Cerebellum (tissue), 4 donors: ENCODE measurements at places on chromosomes 16 and 17.

- no peak for DNase-seq
These were observed 21.5 kb upstream of the CSNK2A2 start for GRCh38 chr16:58219432-58219831.

- DNase-seq = no peak
These were observed 64.7 kb downstream of the ZFHX3 start for GRCh38 chr16:72983241-72983640.

DNA sequence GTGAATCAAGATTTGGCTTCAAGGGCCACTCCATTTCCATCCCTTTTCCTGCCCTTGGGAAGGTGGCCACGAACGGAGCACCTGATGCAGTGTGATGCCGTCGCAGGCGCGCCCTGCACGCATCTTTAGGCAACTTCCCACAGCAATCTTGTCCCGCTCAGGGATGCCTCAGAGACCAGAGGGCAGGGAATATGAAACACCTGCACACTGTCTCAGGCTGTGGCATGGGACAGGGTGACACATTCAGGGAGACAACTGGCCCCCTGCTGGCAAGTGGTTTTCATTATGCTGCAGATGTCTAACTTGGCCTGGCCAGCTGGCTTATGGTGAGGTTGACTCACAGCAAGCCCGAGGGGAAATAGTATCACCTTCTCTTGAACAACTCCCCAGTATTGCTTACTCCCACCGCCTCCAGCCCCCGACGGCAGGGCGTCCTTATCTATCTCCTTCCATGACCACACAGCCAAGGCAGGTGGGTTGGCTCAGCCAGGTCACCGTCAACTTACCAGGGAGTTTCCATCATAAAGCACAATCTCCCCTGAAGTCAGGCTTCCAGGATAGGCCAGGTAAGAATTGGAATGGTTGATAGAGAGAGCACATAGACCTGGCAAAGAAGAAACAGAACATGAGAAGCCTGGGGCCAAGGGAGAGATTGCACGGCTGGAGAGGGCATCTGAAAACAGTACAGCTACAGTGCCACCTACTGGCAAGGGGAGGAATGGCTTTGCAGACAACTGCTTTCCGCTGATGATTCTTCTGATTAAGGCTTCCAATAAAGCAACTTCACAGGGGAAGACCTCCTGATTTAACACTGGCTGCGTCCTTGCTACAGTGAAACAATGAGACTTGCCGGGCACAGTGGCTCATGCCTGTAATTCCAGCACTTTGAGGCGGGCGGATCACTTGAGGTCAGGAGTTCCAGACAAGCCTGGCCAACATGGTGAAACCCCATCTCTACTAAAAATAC, 21.1 kb downstream of the WIPI1 start:
- peak; percentile 60 for DNase-seq

- DNase-seq = no peak
These were observed 526 bp downstream of the TSNAXIP1 start for GRCh38 chr16:67807148-67807682.

DNA sequence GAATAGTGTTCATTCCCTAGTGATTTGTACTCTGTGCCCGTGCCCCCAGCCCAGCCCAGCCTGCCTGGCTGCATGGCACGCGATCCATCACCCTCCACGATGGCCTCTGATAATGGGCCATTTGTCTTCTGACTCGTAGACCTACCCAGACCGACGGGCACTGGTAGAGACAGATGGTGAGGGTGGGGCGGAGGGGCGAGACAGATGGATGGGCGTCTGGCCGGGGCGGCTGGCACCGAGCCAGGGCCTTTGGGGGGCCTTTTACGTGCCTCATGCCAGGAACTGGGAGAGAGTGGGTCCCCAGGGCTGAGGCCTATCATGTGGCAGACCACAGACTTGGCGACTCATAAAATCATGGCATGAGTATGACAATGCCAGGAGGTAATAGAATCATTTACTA, 25.4 kb downstream of the CRHR1 start:
- DNase-seq = no peak

DNA sequence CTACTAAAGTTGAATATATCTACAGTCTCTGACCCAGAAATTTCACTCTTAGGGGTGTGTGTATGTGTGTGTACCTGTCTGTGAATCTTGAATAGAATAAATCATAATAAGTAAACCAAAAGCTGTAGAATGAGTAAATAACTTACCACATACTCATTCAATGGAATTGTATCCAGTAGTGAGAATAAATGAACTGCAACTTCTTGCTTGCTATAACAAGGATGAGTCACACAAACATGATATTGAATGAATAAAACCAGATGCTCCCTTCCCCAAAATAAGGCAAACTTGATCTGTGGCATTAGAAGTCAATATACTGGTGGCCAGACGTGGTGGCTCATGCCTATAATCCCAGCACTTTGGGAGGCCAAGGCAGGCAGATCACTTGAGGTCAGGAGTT, 259.8 kb upstream of the MON1B start:
- DNase-seq = no peak

DNA sequence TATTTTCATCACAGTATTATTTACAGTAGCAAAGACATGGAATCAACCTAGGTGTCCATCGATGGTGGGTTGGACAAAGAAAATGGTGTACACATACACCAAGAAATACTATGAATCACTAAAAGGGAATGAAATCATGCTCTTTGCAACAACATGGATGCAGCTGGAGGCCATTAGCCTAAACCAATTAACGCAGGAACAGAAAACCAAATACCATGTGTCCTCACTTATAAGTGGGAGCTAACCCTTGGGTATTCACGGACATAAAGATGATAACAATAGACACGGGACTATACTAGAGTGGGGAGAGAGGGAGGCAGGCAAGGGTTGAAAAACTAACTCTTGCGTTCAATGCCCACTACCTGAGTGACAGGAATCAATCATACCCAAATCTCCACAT, 41.0 kb downstream of the MRPS23 start:
- DNase-seq = no peak

DNA sequence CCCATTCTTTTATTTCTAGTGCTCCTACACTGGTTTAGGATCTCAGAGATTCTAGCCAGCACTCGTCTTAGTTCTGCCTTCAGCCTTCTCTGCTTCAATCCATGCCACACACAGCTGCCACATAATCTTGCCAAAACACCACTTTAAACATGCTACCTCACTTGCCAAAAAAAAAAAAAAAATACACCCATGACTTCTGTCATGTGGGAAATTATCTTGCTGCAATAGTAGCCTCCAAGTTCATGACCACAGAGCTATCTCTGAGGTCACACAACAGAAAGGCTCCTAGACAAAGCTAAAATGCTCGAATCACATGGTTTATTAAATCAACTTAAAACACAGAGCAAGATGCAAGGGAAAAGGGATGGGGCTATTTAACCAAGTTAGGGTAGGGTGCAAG, 18.1 kb downstream of the FZD2 start:
- no peak for DNase-seq

GRCh38 chr17:13337151-13337550, 264.6 kb downstream of the HS3ST3A1 start:
- no peak for DNase-seq

- no peak for DNase-seq
These were observed 15.9 kb upstream of the PECAM1 start for GRCh38 chr17:64406321-64407200.

- DNase-seq = no peak
These were observed 446.3 kb upstream of the MAF start for GRCh38 chr16:80046848-80047247.

- peak; percentile 98 for DNase-seq
These were observed 15.8 kb upstream of the EEF2K start for GRCh38 chr16:22190081-22190775.

GRCh38 chr16:86403541-86404163, 106.7 kb upstream of the FOXF1 start:
- DNase-seq = no peak

DNA sequence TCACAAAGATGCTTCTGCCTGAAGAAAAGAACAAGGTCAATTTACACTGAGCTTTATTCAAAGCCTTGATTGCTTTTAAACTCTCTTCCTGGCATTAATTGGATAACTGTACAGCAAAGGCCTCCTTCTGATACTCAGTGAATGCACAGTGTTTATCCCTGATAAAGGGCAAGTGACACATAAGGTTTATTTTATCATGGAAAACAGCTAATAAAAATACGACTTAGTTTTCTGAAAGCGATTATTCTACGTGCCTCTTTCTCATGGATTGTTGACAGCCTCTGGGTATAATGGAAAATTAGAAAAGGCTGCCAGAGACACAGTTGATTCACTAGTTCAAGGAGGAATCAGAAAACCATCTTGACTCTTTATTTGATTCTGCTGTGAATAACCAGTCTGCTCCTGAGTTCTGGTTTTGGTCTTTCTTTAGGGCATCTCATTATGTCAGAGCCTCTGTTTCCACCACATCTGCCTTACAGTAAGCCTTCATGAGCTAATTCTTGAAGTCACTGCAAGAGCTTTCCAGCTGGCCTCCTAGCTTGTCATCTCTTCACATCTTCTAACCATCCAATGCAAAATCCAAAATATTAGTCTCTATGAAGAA, 212.9 kb downstream of the CNTNAP4 start:
- no peak for DNase-seq

DNA sequence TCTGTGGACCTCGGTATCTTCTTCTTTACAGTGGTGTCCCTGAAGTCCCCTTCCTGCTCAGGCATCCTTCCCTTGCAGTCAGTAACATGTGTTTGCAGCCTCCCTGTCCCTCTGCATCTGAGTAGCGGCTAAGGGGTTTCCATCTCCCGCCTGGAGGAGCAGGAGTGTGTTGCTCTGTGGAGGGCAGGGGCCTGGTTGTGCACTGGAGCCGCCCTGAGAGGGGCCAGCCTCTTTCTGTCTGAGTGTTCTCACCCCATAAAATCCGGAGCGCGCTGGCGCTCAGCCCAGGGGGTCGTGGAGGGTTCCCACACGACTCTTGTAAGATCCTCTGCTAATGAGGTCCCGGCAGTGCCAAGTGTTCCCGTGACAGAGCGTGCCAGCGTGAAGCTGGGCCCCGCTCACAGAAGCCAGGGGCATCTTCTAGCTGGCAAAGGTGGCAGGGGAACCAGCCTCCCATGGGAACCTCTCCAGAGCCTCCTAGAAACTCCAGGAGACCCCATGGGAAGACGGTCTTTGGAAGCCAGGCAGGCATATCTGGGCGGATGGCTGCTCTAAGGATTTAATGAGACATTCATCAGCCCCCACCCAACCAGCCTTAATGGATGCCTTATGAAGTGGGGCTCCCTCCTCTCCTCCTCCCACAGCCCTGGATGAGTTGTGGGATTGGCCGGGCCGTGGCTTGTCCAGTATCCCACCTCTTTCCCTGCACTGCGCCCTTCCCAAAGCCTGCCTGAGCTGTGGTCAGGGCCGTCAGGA, 91.4 kb upstream of the GSE1 start:
- DNase-seq = no peak

- peak; percentile 78 for DNase-seq
These were observed 3.7 kb downstream of the TMEM98 start for GRCh38 chr17:32931686-32932085.

DNA sequence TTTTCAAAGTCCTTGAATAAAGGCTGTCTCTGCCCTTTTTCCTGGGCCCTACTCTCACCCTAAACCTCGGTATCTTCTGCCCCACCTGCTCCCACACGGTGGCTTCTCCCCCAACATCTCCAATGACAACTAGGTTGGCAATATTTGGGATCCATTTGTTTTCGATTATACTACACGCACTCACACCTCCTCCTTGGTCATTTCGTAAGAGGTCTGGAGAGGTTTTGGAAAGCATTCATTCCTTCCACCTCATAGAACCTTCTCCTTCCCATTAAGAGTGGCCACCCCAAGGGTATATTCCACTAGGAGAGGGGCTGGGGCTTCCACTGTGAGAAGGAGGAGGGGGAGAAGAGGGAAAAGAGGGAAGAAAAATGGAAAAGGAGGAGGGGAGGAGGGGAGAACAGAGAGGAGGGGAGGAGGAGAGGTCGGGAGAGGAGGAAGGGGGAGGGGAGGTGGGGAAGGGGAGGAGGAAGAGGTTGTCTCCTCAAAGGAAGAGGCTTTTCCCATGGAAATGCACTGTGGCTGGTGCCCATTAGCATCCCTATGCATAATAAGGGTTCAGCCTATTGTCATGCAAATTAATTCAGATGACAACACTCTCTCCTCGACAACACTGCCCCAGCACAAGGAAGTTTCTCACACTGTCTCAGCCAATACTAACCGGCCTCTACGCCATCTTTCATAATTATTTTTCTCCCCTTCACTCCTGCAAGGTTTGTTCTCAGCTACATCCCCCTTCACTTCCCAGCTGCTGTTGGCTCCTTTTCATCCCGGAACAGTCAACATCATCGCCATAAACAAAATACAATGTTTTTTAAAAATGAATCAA, 30.0 kb downstream of the SOX9 start:
- DNase-seq = peak; percentile 28

DNA sequence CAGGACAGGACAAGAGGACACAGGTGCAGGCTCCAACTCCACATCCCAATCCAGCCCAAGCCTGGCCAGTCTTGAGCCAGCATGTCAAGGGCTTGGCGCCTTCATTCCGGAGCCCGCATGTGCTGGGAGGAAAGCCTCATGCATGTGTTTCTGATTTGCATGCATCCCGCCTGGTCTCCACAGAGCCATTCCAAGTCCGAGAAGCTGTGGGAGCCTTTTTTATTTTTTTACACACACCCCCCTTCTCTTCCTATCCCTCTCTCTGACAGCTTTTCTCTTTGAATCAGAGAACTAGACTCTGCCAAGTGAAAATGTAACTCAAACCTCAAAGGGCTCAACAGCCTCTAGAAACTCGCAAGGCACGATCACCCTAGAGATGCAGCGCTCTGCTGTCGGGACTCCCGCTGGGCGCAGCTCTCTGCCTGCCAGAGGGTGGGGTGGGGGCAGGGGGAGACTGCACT, 45.1 kb downstream of the NOG start:
- DNase-seq = peak; percentile 5

GRCh38 chr17:633641-634101, 81.0 kb downstream of the VPS53 start:
- DNase-seq = no peak

DNA sequence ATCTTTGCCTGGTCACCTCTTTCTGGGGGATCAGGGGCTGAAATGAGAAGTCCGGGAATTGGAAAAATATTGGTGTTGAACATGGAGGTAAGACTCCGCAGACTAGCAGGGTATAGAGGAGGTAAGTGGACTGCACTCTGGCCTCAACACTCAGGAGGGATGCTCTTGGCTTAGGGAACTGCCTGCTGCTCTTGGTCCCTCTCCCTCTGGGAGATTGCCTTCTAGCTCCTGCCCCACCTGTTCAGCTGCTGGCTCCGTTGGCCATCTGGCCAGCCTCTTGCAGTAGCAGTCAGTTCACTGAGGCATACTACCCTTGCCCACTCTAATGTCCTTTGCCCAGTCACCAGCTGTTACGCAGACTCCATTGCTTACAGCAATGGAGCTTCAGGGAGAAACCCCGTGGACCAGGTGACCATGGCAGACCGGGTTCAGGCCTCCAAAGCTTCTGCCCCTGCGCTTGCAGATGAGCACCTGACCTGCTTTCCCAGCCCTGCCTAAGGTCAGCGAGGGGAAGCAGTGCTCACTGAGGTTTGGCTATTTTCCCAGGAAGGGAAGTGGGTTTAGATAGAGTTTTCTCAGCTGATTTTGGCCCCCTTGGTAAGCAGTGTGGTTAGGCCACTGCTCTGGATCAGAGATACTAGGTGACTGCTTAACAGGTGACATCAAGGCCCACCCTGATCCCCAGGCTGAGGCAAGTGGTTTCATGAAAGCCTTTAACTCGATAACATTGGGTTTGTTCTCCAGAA, 11.9 kb downstream of the CDK5RAP3 start:
- peak; percentile 9 for DNase-seq

- DNase-seq = no peak
These were observed 16.6 kb downstream of the GP2 start for GRCh38 chr16:20310421-20311395.
